T-helper 17 cell (primary cell): ENCODE measurements at places on chromosomes 1 and 21. TPM values are rescaled to one million over a fixed set of nuclear protein-coding genes. Genes with fewer than 3 reads are reported as not detected.

- no peak for DNase-seq
Observed at GRCh38 chr1:39434797-39435395, 56.5 kb upstream of the BMP8A start.

The MYOC gene
- not detected for total RNA-seq

The RPS6KA1 gene
- total RNA-seq, result 98.0 TPM

The ROR1 gene
- not detected for total RNA-seq

GRCh38 chr1:25647106-25647505 is 30.5 kb downstream of the MAN1C1 start:
- no peak for DNase-seq

The KPRP gene
- total RNA-seq, result not detected

- no peak for DNase-seq
Observed at GRCh38 chr21:45818276-45818903, 163.2 kb upstream of the COL6A1 start.

- no peak for DNase-seq
Observed at GRCh38 chr1:213987927-213988506, at the start of gene PROX1. TSS of gene PROX1 (plus strand) at chr1:213987973. CDS start at chr1:213996536, 8,563 bp downstream.

The ESPN gene
- 13.2 TPM for total RNA-seq

GRCh38 chr1:173429471-173430402 is 47.4 kb upstream of the PRDX6 start:
- DNase-seq, result peak; percentile 58

DNA sequence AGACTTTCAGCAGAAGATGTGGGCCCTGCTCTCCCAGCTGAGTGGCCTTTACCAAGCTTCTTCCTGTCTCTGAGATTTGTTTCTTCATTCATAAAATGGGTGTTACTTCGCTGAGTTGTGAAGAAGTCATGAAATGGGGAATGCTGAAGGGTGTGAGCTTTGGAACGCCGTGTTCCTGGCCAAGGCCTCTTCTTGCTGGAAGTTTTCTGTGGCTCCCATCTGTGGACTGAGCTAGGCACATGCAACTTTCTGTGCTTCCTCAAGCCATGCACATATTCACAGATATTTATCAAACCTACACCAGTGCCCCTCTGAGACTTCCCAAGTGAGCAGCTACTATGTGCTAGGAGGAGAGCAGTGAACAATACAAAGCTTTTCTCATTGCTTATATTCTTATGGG is 106.3 kb upstream of the JUN start:
- no peak for DNase-seq

The CHIA gene
- total RNA-seq, result not detected

- DNase-seq, result no peak
Observed at GRCh38 chr1:228313536-228314277, 92.9 kb downstream of the TRIM11 start.

The FAM72D gene
- 0.37 TPM for total RNA-seq

GRCh38 chr1:103265551-103265950 is 157.2 kb upstream of the COL11A1 start:
- DNase-seq, result no peak

- no peak for DNase-seq
Observed at GRCh38 chr1:45205011-45205909, 1.1 kb downstream of the ZSWIM5 start.

DNA sequence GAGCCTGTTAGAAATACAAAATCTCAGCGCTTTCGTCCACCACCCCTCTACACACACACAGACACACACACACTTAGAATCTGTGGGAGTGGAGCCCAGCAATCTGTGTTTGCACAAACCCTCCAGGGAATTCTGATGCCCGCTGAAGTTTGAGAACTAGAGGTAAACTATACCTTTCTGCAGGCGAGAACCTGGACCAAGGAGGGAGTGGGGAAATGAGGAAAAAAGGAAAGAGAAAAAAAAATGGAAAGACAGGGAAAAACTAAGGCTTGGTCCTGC is 468 bp upstream of the NIBAN1 start:
- no peak for DNase-seq

- no peak for DNase-seq
Observed at GRCh38 chr1:208213786-208214185, 30.4 kb downstream of the PLXNA2 start.
